ENCODE measurements at places on chromosomes 6 and 20. TPM values are rescaled to one million over a fixed set of nuclear protein-coding genes. Genes with fewer than 3 reads are reported as not detected.

- H3K27ac ChIP-seq, result no peak overlapping the region
- H3K27me3 ChIP-seq, result peaks cover 13% of the 10 kb centered on the region
- H3K36me3 ChIP-seq, result no peaks in the 10 kb centered on the region
- no peak overlapping the region for H3K4me3 ChIP-seq
- no peak for DNase-seq
Measured at GRCh38 chr6:30963641-30964040, 19.9 kb upstream of the MUC21 start.

DNA sequence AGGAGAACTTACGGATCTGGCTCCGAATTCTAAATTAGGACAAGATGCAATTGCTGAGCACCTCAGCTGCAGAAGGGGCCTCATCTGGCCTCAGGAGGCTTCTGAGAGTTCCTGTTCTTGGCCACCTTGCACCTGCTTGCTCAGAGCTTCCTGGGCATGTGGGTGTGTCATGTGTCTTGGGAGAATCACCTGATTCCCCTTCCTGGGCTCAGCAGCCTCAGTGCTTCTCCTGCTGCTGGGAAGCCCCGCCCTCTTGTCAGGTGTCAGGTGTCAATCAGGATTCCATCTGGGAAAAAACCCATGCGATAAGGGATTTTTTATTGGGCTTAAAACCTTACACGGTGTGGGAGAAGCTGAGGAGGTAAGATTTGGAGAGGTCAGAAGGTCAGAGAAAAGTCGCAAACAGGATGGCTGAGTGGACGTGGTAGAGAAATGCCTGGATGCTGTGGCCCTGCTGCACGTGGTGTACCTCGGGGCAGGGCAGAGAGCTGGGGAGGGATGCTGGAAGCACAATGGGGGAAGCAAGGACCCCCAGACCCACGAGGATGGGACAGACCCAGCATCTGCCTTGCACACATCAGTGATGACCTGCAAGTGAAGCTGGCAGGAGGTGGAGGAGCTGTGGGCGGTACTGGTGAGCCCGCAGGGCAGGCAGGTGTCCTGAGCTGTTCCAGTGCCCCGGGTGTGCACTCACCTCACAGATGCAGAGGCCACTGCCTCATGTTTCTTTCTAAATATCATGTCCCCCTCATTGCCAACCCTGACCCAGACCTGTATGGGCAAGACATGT, 170.8 kb downstream of the CDH4 start:
- H3K4me1 ChIP-seq, result no peaks in the 10 kb centered on the region
- no peak overlapping the region for H3K27ac ChIP-seq
- no peak overlapping the region for H3K4me3 ChIP-seq
- H3K36me3 ChIP-seq, result no peaks in the 10 kb centered on the region
- H3K27me3 ChIP-seq, result no peaks in the 10 kb centered on the region

The TMEM244 gene
- total RNA-seq, result not detected

GRCh38 chr6:31971279-31971992, 502 bp downstream of the DXO start:
- H3K36me3 ChIP-seq, result peaks cover 27% of the 10 kb centered on the region
- H3K27me3 ChIP-seq, result no peaks in the 10 kb centered on the region
- H3K4me1 ChIP-seq, result peaks cover 39% of the 10 kb centered on the region
- peak overlapping the region; percentile 100 for H3K27ac ChIP-seq
- DNase-seq, result no peak
- H3K4me3 ChIP-seq, result peak overlapping the region; percentile 95

DNA sequence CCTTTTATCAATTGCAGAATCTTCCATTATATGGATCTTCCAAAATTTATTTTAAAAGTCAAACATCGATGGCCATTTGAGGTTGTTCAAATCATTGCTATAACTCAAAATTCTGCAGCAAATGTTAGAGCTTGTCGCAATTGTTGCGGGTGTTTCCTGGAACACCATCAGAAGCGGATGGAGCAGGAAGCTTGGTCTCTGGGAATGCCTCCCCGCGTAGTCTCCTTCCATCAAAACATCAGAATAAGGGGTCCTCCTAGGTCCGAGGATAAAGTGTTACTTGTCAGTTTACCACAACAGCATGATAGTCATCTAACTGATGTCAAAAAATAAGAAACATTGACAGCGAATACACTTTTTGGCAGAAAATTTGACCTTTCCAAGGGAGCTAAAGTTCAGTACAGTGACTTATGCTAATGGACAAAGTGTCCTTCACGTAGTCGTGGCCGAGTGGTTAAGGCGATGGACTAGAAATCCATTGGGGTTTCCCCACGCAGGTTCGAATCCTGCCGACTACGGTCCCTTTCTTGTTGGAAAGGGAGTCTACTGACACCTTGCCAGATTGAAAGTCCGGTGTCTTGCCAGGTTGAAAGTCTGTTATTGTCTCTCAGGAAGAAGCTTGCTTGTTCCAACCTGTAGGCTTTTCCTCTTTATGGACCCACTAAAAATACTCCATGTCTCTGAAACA, 59.0 kb upstream of the ZNF184 start:
- H3K36me3 ChIP-seq, result no peaks in the 10 kb centered on the region
- H3K4me1 ChIP-seq, result no peaks in the 10 kb centered on the region
- no peak overlapping the region for H3K27ac ChIP-seq

- H3K27ac ChIP-seq, result no peak overlapping the region
Measured at GRCh38 chr6:75438013-75438431, 55.6 kb downstream of the FILIP1 start.

All from activated CD4-positive, alpha-beta memory T cell treated with anti-CD3 and anti-CD28 coated beads for 36 hours (primary cell).